AG09319 (cell line): ENCODE measurements at places on chromosomes 16 and 17.

DNA sequence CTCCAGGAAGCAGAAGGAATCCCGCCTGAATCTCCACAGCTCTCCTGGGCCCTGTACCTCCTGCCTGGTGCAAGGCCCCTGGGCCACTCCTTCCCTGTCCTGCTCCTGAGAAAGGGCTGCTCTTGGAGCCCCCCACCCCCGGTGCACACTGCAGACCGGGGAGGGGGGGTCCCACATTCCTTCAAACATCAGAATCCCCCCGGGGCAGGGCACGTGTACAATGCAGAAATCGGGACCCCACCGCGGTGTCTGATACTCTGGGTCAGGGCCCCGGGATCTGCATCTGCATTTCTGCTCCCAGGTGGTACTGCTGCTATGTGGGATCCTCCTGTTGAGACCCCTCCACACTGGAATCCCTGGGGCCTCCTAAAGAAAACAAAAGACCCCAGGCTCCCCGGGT lies 99.5 kb upstream of the GSE1 start:
- DNase-seq, result no peak

- no peak for DNase-seq
Observed at GRCh38 chr16:75080205-75081029, 36.2 kb downstream of the LDHD start.

- no peak for DNase-seq
Observed at GRCh38 chr17:44995436-44996001, 27.4 kb upstream of the C1QL1 start.

DNA sequence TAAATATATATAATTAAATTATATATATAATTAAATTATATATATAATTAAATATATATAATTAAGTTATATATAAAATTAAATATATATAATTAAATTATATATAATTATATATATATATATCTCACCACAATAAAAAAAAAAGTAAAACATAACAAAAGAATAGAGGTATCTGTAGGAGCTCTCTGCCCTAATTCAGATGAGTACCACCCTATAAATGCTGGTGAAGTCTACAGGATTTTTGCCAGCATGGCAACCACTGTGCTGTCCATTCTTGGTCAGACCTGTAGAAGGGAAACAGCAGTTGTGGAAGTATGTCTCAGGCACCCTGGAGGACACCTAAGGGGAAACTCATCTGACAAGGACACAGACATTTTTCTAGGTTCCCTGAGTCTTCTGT lies 259.7 kb downstream of the PRKCA start:
- DNase-seq, result no peak

- no peak for DNase-seq
Observed at GRCh38 chr17:37212179-37212578, 163.6 kb upstream of the C17orf78 start.

DNA sequence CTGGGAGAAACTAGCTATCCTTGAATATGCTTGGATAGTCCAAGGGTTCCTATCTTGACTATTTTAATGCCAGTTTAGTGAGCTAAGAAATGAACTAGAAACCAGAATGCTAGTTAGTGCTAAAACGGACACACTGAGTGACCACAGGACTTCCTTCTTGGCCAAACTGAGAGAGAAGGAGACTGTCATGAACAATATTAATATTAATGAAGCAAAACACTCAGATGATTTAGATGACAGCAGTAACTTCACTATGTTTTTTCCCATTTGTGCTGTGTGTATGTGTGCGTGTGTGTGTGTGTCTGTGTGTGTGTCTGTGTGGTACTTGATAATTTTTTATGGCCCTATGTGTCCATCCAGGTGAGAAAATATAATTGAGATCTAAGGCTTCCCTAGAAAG lies 2.2 kb upstream of the ATXN1L start:
- no peak for DNase-seq

- DNase-seq, result no peak
Observed at GRCh38 chr17:80219763-80220053, 425 bp downstream of the SGSH start.
